ENCODE measurements at places on chromosomes 2 and 18.

GRCh38 chr18:59555995-59556659, 141.1 kb downstream of the CCBE1 start:
- no peak for DNase-seq

- no peak for DNase-seq
These were observed 5.7 kb upstream of the DCC start for GRCh38 chr18:52334307-52334706.

DNA sequence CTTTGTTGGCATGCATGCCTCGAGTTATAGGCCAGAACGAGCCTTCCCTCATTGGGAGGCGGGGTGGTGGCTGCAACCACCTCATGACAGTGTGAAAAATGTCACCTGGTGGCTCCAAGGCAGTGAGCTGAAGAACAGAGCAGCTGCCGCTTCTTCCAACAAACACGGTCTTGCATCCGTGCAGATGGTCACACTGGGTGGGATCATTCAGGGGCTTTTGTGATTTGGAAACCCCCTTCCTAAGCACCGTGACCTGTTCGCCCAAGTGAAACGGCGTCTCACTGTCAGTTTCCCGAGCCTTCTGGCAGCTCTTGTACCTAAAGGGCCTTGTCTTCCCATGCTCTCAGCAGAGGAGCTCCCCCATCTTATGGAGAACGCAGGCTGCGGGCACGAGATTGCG, 159.7 kb downstream of the NAPG start:
- no peak for DNase-seq

DNA sequence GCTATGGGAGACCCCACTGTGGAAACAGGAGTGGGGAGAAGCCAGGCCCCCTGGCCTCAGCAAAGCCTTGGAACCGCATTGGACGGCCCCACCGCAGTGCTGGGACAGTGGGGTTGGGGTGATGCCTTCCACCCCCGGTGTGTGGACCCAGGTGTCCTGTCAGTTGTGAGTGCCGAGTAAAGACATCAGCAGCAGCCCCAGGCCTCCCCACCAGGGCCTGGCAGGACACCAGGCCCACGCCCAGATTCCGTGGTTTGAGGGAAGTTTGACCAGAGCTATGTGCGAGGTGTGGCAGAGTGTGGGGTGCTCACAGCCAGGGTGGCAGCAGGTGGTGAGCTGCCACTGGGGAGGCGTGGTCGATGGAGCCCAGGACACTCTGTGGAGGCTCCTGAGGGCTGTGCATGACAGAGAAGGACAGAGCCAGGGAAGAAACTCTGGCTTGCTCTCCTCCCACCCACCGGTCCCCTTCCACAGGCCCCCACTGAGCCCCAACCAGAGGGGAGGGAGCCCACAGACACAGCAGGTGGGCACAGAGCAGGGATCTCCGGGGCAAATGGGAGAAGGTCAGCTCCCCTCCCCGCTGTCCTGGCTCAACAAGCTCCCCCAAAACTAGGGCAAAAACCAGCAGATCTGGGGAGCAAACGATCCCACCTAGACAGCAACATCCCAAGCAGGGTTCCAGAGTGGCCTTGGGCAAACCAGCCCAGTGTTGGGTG, 69.1 kb downstream of the TWIST2 start:
- DNase-seq: no peak

GRCh38 chr2:153476816-153477635, 1.5 kb downstream of the RPRM start:
- DNase-seq: no peak

DNA sequence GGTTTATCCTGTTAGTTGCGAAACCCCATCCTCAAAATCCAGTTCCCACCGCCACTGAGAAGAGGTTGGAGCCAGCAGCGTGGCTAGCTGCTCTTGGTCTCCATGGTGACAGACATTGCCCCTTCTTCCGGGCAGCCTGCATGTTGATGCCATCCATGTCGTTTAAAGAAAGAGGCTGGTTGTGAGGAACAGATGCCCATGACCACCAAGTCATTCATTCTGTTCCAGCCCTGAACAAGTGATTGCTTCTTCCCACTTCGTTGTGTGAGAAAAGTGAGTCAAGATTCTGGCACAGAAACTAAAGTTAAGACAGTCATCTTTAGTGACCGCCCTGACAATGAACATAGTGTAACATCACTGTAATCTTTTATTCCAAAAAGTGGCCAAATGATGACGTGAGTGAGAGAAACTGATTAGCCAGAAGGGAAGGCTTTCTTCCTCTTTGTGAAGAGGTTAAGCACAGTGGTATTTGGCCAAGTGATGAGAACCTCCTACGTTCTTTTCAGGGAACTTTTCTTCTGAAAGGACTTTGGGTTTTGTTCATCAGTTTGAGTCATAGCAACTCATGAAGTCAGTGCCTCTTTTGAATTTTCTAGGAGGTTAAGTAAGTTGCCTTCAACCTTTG, 272.5 kb downstream of the GALR1 start:
- DNase-seq: no peak

- DNase-seq: no peak
These were observed 341.4 kb downstream of the GALR1 start for GRCh38 chr18:77590943-77591515.

- peak; percentile 49 for DNase-seq
These were observed 815 bp downstream of the GMCL1 start for GRCh38 chr2:69830045-69830905.

GRCh38 chr18:76957384-76958355, 135.3 kb downstream of the ZNF236 start:
- no peak for DNase-seq

DNA sequence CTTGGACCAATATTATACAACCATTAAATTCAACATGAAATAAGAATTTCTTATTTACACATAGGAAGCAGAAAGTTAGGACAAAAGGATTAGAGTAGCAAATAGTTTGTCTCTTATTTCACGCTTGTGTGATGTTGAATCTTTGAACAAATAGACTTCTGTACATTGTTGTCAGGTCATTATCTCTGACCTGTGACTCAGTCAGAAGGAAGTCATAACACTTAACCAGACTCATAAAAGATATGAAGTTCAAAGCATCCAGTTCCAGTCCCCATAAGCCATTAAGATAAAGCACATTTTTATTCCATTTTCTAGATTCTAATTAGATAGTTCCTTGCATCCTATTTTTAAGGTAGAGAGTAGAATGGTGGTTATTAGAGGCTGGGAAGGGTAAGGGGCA, 130.8 kb downstream of the UPP2 start:
- DNase-seq: no peak

GRCh38 chr2:44956843-44957242, 15.3 kb downstream of the SIX3 start:
- no peak for DNase-seq

GRCh38 chr2:193373120-193373519, 1178.4 kb upstream of the TMEFF2 start:
- DNase-seq: no peak

DNA sequence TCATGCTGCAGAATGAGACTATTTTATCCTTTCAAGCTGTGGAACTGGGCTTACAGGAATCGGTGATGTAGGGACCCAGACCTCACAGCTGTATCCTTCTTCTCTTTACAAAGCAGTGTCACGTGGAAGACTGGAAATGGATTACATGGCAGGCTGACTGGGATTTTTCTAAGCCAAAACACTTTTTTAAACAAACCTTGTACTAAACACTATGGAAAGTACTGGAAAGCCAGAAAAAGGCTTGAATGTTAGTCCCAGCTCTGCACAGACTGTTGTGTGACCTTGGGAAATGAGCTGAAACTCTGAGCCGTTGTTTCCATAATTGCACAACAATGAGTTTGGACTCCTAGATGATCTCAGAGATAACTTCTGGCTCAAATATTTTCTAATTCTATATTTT, 7.6 kb upstream of the ADAM23 start:
- DNase-seq: no peak

DNA sequence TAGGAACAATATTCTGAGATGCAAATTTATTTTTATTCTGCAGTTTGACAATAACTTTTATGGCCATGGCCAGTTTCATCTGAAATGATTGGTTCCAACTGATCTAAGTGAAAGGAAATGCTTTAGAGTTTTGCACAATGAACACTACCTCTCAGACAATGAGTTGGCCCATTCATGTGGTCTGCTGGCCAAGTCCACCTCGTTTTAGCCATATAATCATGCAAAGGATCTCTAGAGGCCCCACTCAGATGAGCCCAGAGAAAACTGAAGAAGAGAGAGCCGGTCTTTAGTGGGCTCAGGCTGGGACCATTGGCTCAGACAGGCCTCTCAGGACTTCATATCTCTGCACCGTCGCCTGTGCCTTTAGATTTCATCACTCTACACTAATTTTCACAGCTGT, 254.7 kb downstream of the MREG start:
- DNase-seq: no peak
